ENCODE measurements at places on chromosomes 13 and 19.

DNA sequence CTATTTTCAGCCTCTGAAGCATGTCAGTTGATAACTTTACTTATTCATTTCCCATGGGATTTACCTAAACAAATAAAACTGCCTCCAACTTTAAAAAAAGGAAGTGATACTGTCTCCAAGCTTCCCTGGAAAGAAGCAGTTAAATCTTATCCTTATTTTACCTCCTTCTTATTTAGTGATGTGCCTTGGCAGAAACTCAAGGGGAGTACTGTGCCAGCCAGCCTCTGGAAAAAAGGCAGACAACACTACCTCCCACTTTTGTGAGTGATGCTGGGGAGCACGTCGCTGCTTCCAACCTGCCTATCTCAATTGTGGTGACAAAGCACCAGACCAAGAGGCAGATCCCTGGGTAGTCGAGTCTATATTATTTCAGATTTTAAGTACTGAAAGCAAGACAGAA, 765.6 kb downstream of the DIAPH3 start:
- no peak for DNase-seq

DNA sequence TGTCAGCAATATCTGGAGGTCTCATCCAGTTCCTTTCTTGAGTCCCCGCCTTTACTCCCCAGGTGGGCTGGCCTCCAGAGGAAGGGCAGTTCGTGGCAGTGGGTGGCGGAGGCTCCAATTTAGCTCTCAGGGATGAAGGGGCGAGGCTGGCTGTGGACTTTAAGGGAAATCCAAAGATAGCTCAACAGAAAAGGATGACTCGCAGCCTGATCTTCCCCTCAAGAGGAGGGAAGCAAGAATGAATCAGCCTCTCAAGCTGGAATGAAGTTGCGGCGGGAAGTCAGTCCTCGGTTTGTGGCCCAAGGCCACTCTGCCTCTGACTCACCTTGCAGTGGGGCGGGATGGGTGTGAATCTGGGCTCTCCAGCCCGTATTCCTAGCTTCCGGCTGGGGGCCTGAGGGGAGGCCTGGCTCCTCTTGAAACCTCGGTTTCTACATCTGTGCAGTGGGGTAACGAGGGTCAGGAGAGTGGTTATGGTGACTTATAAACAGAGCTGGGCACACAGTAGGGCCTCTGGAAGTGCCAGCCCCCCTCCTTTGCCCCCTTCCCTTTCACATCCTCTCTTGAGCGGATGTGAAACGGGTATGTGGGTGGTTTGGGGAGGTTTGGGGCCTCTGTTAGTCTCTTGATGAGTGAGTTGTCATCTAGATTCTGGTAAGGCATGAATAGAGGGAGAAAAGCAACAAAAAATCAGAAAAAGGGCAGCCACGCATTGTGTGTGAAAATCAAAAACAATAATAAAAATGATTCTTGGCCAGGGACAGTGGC, 10.5 kb upstream of the SMG9 start:
- DNase-seq, result peak; percentile 80

DNA sequence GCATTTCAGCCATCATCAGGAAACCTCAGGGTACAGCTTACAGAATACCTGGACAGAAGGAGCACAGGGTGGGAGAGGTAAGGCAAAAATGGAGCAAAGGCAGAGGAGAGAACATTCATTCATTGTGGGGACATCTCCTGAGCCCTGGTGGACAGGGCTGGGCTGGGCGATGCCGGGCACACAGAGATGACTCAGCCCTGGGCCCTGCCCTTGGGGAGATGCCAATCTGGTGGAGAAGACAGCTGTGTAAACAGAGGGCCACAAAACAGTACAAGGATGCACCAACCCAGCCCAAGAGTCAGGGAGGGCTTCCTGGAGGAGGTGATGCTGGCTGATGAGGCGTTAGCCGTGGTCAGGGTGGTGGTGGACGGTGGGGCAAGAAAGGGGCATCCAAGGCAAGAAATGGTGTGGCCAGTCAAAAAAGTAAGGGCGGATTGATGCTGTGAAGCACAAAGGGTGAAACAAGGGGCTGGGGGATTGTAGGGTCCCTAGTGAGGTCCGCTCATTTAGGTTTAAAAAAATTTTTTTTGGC, 3.6 kb upstream of the HAS1 start:
- DNase-seq, result no peak

GRCh38 chr13:93220073-93220472, 6.5 kb upstream of the GPC6 start:
- no peak for DNase-seq

- peak; percentile 92 for DNase-seq
Measured at GRCh38 chr19:55586976-55587668, 6.5 kb upstream of the ZNF579 start.

GRCh38 chr13:97225533-97225932, 3.4 kb downstream of the MBNL2 start:
- DNase-seq, result no peak

DNA sequence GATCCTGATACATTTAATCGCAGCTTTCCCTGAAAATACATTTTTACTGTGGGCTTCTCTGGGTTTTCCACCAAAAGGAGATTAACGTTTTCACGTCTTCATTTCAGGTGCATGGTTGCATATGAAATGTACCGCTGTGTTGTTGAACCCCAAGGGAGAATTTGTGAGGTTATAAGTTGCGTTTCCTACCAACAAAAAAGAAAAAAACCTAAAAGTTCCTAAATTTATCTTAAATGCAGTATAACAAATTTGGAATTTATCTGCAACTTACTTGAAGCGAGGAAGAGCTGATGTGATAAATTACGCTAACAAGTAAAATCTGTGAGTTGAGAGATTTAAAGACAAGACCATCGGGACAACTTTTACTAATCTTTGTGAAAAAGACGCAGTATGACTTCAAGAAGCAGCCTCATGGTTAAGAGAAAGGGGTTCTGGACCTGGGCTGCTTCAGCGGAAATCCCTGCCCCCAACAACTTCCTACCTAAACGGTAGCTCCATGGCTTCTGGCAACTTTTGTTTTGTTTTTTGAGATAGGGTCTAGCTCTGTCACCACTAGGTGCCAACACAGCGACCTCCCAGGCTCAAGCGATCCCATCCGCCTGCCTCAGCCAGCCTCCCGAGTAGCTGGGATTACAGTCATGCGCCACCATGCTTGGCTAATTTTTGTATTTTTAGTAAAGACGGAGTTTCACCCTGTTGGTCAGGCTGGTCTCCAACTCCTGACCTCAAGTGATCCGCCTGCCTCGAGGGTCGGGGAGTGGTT, 958 bp upstream of the OBI1 start:
- DNase-seq, result peak; percentile 24

DNA sequence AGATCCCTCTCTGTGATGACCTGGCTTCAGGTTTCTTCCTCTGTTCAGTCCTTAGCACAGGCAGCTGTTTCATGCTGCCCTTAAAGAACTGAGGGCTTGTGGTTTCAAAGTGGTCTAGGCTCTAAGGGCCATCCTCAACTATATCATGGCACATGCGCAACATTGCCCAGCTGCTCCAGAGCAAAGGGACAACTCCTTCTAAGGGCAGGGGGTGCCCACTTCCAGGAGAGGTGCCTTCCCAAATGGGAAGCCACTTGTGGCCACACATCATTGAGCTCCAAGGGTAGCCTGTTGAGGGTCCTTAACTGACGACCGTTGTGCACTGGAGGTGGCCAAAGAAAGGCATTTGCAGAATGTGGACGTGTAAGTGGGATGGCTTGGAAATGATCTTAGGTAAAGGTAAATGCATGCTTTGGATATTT, 7.3 kb downstream of the GPR183 start:
- no peak for DNase-seq

GRCh38 chr19:57016076-57016475, 103.7 kb upstream of the USP29 start:
- DNase-seq, result no peak

DNA sequence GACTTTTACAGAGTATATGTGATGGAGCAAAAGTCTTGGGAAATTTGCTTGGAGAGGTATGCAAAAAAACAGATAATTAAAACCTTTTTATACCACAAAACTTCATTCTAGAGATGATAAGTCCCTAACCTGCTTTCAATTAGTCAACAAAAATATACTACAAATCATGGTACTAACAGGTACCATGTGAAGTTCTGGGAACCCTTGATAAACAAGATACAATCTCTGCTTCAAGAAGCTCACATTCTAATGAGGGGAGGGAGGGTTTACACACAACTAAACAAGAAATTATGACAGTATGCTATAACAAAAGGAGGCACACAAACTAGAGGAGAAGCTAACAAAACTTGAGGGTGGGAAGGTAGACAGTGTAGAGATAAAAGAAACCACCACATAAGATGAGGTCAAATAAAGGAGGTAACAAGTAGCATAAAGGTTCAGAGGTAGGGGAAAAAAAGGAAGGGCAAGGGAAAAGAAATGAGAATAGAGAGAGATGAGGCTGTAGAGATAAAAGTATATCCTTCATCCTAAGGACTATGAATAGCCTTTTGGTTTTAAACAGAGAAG, 91.4 kb downstream of the MYCBP2 start:
- DNase-seq, result no peak

- no peak for DNase-seq
Measured at GRCh38 chr13:30504081-30504480, 38.3 kb upstream of the HMGB1 start.

DNA sequence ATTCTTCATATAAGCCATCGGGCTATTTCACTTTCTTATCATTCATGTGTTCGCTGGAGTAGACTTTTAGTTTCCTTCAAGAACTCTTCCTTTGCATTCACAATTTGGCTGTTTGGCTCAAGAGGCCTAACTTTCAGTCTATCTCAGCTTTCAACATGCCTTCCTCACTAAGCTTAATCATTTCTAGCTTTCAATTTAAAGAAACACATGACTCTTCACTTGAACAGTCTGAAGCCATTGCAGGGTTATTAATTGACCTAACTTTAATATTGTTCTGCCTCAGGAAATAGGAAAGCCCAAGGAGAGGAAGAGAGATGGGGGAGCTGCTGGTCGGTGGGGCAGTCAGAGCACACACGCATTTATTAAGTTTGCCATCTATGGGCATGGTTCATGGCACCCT, 158.1 kb downstream of the SUCLA2 start:
- no peak for DNase-seq

DNA sequence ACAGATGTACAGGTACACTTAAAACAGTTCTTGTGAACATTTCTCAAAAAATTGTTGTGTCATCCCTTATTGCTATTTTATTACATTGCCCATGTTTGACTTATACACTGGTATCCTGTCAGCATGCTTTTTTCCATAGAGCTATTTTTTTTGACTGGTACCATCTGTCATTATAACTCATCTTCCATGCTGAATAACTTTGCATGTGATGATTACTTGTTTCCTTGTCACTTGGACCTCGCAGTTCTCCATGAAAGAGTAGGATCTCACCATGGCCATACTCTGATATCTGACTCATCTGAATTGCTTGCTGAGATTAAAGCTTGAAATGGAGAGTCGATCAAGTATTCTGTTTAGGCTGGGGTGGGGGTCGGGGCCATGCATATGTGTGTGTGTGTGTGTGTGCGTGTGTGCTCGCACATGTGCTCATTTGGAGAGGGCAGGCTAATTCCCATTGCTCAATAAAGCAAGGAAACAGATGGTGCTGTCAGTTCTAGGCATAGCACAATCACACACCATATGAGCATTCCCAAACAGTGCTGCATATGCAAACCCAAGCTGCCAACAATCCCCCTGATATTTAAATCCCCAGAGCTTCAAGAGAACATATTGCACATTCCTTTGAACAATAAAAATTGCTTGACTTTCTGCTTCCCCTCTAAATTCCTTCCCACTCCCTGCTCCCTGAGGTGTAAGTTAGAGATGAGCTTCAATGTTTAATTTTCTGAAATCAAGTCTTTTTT, 62.9 kb downstream of the NHLRC3 start:
- DNase-seq, result no peak

DNA sequence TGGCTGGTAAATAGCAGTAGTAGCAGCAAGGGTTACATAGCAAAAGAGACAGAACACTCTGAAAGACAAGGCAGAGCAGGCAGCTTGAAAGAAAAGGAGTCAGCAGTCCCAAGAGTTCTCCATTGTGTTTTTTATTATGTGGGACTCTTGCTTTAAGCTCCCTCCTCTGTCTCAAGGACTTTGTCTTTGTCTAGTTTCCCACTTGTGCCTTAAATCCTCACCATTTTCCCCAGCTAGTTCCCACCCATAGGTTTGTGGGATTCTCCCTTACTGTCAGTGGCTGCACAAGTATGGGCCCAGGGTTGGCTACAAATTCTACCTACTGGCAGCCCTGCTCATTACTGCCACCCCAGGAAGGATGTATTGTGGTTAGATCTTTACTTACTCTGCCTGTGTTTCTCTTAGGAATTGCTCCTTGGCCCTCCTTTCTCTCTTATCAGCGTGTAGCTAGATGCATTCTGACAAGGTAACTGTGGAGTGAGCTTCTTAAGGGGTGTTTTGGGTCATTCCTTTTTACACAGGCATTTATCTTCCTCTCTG, 413.4 kb upstream of the PCDH9 start:
- no peak for DNase-seq

DNA sequence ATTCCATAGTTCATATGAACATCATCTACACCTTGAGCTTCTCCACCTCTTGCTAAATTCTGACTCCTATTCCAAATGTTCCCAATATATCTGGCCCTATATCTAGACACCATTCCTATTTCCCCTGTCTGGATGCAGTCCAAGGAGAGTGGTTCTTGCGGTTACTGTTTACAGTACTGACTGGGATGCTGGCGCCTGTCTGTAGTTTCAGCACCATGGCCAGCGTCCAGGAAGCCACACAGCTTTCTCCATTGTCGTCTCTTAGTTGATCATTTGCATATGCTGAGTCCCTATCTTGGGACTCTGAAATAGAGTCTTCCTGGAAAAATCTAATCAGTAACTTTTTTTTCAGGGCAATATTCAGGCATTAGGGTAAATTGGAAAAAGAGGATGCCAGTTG, 14.9 kb downstream of the LAIR2 start:
- peak; percentile 83 for DNase-seq

DNA sequence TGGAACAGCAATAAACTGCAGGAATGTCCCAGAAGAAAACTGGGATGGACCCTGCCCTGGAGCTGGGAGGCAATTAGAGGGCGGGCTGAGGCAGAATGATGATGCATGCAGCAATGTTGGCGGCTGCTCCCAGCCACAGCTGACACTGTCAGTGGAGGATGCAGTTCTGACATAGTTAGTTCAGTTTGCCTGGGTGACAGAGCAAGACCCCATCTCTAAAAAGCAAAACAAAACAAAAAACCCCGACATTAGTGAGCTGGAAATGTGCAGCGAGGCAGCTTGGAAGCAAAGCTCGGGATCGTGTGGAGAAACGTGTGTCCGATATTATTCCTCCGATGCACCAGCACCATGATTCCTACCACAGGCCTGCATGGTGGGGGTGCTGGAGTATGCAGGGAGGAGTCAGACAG, 110.1 kb upstream of the UQCRFS1 start:
- DNase-seq, result no peak

GRCh38 chr19:56765137-56765536, 75.4 kb downstream of the PEG3 start:
- DNase-seq, result peak; percentile 9

- no peak for DNase-seq
Measured at GRCh38 chr19:38726761-38727301, 17.4 kb downstream of the CAPN12 start.

GRCh38 chr13:112059457-112060281, 7.3 kb upstream of the SOX1 start:
- no peak for DNase-seq

DNA sequence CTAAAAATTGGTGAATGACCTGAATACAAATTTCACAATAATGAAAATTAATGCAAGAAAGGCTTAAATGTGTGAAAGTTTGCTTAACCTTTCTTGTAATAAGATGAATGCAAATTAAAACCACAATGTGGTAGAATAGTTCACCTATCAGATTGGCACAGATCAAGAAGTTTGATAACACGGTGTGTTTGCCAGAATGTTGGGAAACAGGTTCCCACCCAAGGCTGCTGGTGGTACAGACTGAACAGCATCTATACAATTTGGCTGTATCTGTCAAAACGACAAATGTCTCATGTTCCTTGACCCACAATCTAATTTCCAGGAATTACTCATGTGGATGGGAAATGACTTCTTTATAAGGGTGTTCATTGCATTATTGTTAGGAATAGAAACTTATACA, 8.6 kb upstream of the IRS2 start:
- DNase-seq, result no peak

Measured in activated CD4-positive, alpha-beta T cell treated with anti-CD3 and anti-CD28 coated beads, Interleukin-2, amount 10 ng/mL, durations not matched to agents 7 days and 5 days (primary cell).